ENCODE measurements at places on chromosomes 2 and 18. TPM values are rescaled to one million over a fixed set of nuclear protein-coding genes. Genes with fewer than 3 reads are reported as not detected.

DNA sequence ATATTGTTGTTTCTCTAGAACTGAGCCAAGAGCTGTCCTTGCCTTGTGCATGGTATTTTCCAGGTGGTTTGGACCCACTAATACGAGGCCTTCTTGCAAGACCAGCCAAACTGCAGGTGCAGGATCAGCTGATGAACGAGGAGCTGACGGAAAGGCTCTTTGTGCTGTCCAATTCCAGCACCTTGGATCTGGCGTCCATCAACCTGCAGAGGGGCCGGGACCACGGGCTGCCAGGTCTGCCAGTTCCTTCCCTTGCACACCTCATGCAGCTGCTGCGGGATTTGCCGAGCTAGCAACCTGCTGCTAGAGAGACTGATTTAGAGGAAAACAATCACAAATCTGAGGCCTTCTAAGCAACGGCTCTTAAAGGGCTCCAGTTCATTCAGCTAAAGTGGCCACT is 74.5 kb downstream of the TPO start:
- no peak for DNase-seq

- DNase-seq = no peak
Measured at GRCh38 chr18:30245766-30246455, 796.6 kb downstream of the DSC3 start.

GRCh38 chr2:154194909-154195643 is 323.4 kb downstream of the GALNT13 start:
- no peak for DNase-seq

GRCh38 chr2:128379021-128380015 is 60.6 kb upstream of the HS6ST1 start:
- DNase-seq = no peak

DNA sequence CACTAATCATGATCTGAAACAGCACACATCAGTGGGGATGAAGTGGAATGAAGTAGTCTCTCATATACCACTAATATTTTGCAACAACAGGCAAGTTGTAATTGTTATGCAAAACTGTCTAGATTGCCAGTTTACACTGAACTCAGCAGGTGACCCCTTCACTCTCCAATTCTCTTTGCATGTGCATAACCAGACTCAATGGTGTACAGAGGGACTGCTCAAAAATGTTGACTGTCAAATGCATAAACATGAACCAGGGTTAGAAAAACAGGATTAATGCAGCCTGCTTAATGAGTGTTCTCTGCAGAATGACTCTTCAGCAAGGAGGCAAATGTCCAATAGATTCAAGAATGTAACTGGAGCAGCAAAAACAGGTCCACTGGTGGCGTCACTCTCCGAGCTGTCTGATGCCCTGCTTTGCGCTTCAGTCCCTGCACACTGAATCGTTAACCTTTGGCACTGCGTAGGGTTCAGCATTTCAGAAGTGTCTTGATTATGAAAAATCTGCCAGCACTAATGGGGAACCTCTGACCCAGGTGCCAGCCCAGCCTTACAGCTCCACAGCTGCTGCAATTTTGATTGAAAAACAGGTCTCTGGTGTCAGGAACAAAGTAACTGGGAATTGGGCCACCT is 209.3 kb downstream of the TDRD15 start:
- no peak for DNase-seq

GRCh38 chr18:46071653-46072375 is at the start of gene PSTPIP2:
PSTPIP2 (minus strand) TSS chr18:46072260; CDS start chr18:46072188, 72 bp downstream.
- DNase-seq = peak; percentile 74

GRCh38 chr2:48984922-48985321 is 169.4 kb downstream of the FSHR start:
- DNase-seq = no peak

GRCh38 chr2:211860224-211860623 is 678.4 kb downstream of the ERBB4 start:
- DNase-seq = no peak

- no peak for DNase-seq
Measured at GRCh38 chr2:108918156-108918874, 70.7 kb downstream of the EDAR start.

DNA sequence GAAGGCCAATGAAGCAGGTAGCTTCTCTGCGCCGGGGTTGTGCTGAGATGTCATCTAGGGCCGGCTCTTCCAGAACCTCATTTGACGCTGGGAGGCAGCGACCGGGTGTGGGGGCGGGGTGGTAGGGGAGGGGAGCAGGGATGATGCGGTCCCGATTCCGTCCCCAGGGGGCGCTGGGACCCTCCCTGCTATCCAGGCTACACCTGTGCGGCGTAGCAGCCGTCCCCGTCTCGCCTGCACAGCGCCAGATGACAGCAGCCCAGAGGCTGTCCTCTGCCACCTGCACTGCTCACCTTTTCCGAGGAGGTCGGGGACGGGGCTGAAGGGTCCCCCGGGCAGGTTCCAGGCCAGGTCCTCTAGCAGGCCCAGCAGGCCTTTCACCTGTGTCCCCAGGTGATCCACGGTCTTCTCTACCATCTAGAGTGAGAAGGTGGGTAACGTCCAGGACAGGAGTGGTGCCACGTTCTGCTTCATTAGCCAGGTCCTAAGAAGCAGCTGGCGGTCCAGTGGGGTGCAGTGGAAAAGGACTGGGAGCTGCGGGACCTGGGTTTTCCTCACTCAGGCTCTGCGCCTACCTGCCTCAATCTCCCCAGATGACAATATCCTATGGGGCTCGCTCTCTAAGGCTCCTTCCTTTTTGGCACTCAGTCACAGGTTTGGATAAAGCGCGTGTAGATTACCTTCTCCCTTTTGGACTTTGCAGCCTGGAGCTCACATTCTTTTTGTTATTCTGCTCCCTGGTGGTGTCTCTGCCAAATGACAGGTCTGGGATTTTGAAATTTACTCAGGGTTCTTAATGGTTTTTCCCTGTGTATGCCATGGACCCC is 56.0 kb upstream of the RAB6C start:
- no peak for DNase-seq

- DNase-seq = no peak
Measured at GRCh38 chr2:191875859-191876258, 29.0 kb upstream of the CAVIN2 start.

- DNase-seq = no peak
Measured at GRCh38 chr2:1002350-1002749, 51.7 kb downstream of the SNTG2 start.

DNA sequence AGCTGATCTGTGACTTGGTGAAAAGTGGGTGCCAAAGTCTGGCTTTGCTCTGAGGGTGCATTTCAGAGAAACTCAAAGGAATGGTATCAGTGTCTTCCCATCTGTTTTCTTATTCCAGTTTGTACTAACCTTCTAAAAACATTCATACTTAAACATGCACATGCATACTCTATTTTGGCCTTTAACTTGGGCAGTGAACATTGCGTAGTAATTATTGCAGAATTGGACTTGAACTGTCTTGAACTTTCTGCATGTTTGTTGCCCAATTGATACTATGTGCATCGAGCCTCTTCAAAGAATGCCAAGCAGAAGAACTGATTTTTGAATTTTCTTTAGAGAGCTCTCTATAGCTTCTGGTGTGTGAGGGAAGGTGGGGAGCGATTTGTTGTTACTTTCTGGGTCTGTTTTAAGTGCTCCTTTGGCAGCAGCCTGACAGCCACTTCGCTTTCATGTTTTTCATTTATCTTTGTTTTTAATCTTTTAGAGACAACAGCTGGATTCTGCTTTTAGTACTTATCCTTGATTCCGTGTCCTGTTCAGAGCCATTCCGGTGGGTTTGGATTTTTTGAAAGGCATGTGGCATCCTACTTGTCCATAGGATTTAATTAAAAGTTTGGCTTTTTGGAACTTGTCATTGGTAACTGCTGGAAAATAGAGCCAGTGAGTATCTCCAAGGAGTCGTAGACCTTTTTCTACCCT is 159.2 kb downstream of the RAPGEF4 start:
- DNase-seq = no peak

DNA sequence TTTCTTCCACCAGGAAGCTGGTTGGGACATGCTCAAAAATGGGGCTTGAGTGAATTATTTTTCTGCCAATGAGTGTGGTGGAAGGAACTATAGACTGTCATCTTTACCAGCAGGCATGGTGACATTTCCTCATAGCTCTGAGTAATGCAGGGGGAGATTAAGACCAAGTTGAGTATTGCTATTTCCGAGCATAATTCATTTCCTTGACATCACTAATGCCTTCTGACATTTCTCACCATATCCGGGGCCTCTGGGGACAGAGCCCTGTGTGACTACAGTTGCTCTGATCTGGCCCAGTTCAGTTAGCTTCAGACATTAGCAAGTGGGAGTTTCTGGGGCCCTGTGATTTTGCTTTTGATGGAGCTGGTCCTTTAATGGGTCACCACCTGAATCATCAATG is 410.4 kb downstream of the MEIS1 start:
- DNase-seq = no peak

DNA sequence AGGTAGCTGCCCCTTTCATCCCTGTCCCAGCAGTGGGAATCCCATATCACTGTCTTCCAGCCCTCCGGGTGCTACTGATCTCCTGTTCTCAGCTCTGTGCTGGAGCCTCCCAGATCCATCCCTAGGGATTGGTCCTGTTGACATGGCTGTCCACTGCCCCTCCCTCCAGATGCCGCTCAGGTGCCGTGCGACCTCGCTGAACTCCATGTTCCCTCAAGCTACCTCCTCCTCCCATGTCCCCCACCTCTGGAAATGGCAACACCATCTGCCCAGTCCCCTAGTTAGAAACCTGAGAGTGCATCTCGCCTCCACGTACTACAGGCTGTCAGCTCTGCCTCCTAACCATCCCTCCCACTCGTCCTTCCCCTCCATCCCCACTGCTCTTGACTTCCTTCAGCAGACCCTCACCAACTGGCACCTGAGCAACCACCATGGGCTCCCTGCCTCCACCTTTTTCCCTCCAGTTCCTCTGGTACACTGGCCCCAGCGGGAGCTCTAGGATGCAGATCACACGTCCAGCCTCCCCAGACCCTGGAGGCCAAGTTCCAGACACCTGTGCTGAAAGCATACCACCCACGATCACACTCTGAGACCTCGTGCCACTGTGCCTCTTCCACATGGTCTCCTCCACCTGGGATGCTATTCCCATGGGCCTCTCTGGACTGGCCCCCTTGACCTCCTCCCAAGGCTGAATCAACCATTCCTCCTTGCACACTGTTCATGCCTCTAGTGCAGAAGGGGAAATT is 106.8 kb downstream of the KLHL29 start:
- no peak for DNase-seq

- DNase-seq = no peak
Measured at GRCh38 chr2:232831496-232831895, 38.6 kb upstream of the SNORC start.

- DNase-seq = no peak
Measured at GRCh38 chr2:9773903-9774239, 69.4 kb upstream of the TAF1B start.

DNA sequence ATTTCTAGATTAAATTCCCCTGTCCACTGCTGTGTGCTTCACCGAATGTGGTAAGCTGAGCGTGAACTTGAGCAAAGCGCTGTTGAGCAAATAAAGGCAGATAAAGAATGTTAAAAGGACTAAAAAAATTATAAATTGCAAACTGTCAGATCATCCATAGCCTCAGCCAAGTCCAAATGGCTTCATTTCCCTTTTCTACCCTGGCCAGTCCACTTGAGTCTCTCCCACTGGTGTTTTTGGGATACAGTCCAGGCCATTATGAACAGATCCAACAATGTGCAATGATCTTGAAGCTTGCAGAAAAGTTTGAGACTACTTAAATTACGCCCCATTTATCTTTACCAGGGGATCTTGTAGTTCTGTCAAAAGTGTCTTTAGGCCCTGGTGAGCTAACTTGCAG is 254.6 kb upstream of the PIK3C3 start:
- no peak for DNase-seq

DNA sequence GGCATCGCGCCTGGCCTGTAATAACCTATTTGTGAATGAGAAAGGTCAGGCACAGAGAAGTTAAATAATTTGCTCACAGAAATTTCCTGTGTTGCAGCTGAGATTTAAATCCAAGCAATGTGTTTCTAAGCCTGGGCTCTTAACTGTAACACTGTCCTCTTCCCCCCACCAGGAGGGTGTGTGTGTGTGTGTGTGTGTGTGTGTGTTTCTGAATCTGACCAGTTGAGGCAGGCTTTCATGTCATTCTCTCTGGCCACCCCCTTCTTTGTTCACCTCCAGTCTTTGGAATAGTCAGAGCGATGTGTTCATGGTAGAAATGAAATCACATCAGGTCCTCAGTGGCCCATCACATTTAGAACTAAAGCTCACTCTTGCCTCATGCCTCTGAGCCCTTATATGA is 81.2 kb downstream of the NEDD4L start:
- DNase-seq = no peak

DNA sequence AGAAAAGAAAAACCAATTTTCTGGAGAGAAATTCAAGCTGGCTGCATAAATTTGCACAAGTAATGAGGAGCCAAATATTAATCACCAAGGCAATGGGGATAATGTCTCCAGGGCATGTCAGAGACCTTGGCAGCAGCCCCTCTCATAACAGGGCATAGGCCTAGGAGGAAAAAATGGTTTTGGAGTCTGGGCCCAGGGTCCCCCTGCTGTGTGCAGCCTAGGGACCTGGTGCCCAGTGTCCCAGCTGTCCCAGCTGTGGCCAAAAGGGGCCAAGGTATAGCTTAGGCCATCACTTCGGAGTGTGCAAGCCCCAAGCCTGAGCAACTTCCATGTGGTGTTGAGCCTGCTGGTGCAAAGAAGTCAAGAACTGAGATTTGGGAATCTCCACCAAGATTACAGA is 57.1 kb downstream of the SCN7A start:
- DNase-seq = no peak

- no peak for DNase-seq
Measured at GRCh38 chr2:46793423-46794416, 121.9 kb downstream of the MCFD2 start.

GRCh38 chr2:28779001-28779400 is 27.4 kb downstream of the PPP1CB start:
- no peak for DNase-seq

DNA sequence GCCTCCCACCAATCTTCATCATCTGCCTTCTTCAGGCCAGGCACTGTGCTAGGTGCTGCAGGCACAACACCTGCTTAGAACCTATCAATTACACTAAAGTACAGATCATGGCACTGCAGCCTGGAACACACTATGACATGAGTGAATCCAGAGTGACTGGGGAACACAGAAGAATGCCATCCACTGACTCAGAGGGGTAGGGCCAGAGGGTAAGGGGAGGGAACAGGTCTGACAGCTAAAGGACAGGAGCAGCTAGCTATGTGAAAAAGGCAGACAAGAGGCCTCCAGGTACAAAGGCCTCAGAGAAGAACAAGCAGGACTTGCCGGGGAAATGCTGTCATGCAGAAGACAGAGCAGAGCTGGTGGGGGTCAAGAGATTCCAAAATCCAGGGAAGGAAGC is 53.3 kb upstream of the ACAA2 start:
- DNase-seq = no peak

Gene ACMSD
- total RNA-seq = not detected

Gene BBS5
- total RNA-seq = 1.9 TPM

Gene MAP3K19
- not detected for total RNA-seq

Gene DGUOK
- 65.9 TPM for total RNA-seq

Gene AGXT
- not detected for total RNA-seq

Gene FBXO36
- 1.4 TPM for total RNA-seq

Gene LRP2
- total RNA-seq = 0.44 TPM

Gene ODC1
- 64.8 TPM for total RNA-seq

Gene GAD1
- total RNA-seq = 3.7 TPM

Gene DES
- not detected for total RNA-seq

Gene TXNDC2
- not detected for total RNA-seq

Gene NT5DC4
- not detected for total RNA-seq

Measured in activated CD8-positive, alpha-beta memory T cell treated with anti-CD3 and anti-CD28 coated beads, Interleukin-2, amount 10 ng/mL, durations not matched to agents 7 days and 5 days (primary cell).